ENCODE measurements at places on chromosomes 2 and 18. TPM values are rescaled to one million over a fixed set of nuclear protein-coding genes. Genes with fewer than 3 reads are reported as not detected.

Gene CEBPZOS
- 6.2 TPM for total RNA-seq

Gene CDK15
- 0.88 TPM for total RNA-seq

Gene ASXL2
- 4.6 TPM for total RNA-seq

Gene FBXO48
- 0.55 TPM for total RNA-seq

Gene RNF144A
- 22.5 TPM for total RNA-seq

Gene SH3YL1
- total RNA-seq = 6.9 TPM

Gene ARHGAP15
- total RNA-seq = 28.4 TPM

Gene CNTNAP5
- total RNA-seq = 1.4 TPM

Gene CABYR
- total RNA-seq = 2.0 TPM

Gene TRMT61B
- total RNA-seq = 25.6 TPM

Gene CFC1B
- total RNA-seq = 0.35 TPM

Gene FOXI3
- total RNA-seq = not detected

Gene MAL
- 0.29 TPM for total RNA-seq

Gene METTL4
- 22.9 TPM for total RNA-seq

Gene NTSR2
- total RNA-seq = not detected

Gene UGT1A6
- not detected for total RNA-seq

Gene LYPD1
- total RNA-seq = 0.55 TPM

Gene UCN
- 2.3 TPM for total RNA-seq

Gene RAPGEF4
- total RNA-seq = 26.2 TPM

Gene CENPA
- 2.8 TPM for total RNA-seq

Gene CCBE1
- 7.7 TPM for total RNA-seq

Measured in uterus (tissue), 4 donors.